ENCODE measurements at places on chromosomes 16 and 17. TPM values are rescaled to one million over a fixed set of nuclear protein-coding genes. Genes with fewer than 3 reads are reported as not detected.

Gene PRDM7
- not detected for total RNA-seq

Gene TPSAB1
- total RNA-seq, result 13.8 TPM

Gene SULT1A3
- 55.3 TPM for total RNA-seq

Gene HOXB1
- total RNA-seq, result not detected

Gene TMC7
- 3.3 TPM for total RNA-seq

Gene KRT13
- not detected for total RNA-seq

Gene ALOX12B
- not detected for total RNA-seq

Gene ITGAX
- 9.3 TPM for total RNA-seq

Gene GHDC
- 36.9 TPM for total RNA-seq

Gene SMIM22
- not detected for total RNA-seq
